ENCODE measurements at places on chromosomes 12 and 14.

DNA sequence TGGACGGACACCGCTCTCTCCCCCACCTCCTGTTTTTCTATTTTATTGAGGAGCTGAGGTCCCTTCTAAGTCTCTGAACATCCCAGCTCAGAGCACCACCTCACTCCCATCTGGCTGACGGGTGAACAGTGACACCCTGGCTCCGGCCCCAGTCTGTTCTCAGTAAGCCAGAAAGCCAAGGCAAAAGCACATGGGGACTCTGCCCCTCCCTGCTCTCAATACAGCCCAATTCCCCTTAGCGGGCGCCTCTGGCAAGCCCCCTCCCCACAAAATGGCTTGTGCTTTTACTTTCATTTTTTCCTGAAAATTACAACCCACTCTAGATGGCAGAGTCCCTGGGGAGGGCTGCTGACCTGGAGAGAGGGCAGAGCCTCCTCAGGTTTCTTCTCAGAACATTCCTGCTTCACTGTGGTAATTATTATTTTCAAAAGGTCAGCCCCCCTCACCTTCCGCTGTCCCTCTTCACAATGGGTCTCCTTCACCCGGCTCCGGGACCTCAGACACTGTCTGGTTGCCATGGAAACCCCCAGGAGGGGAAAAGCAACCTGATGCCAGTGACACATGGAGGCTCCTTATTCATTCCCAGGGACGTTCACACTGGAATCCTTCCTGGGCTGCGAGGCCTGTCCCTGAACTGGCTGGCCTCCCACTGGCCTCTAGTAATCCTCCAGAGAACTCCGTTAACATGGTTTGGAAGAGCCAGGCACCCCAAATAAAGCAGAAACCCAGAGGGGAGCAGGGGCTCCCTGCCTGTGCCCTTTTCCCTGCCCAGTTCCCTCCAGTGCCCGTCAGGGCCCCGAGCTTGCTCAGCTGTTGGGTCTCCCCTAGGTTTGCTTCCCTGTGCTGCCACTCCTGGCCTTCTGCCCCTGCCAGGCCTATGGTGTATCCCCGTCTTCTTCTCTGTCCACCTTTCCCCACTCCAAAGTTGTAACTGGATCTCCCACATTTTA, 15.9 kb downstream of the COL2A1 start:
- DNase-seq, result no peak

GRCh38 chr12:591167-592023, 71.8 kb downstream of the NINJ2 start:
- no peak for DNase-seq

DNA sequence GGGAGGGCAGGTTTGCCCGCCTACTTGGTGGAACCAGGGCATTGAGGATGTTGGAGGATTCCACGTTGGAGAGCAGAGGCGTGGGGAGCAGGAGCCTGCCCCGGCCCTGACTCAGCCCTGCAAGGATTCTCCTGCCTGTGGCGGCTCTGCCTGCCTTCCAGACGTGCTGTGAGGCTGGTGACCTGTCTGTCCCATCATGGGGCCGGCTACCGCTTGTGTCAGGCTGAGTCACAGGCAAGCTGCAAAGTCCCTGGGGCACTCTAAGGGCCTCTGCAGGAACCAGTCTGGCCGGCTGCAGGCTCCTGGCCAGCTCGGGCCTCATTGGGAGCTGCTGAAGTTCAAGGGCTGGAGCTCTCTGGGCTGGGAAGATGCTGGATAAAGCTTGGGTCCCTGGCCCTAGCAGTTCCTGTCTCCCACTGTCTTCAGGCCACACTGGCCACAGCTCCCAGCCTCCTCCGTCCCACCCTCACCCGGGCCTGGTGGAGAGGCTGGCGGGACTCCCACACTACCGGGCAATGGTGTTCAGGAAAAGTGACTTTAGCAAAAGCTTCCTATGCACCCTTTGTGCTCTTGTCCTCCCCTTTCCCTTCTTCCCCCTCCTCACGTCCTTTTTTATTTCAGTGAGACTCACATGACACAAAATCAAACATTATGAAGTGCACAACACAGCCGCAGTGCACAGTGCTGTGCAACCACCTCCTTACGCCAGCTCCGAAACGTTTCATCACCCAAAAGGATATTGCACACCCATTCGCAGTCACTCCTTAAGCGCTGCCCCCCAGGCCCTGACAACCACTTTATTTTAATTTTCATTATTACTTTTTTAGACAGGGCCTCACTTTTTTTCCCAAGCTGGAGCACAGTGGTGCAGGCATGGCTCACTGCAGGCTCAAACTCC, 22.0 kb upstream of the ULK1 start:
- no peak for DNase-seq

GRCh38 chr14:89805501-89805900, 149.0 kb downstream of the EFCAB11 start:
- DNase-seq, result no peak

- DNase-seq, result no peak
Observed at GRCh38 chr14:103121846-103122584, 1.2 kb upstream of the TNFAIP2 start.

GRCh38 chr12:93819050-93819491, 141.9 kb downstream of the CRADD start:
- DNase-seq, result no peak

- DNase-seq, result no peak
Observed at GRCh38 chr14:23110579-23111365, 6.0 kb upstream of the CIROP start.

GRCh38 chr14:56515739-56516138, 63.9 kb upstream of the TMEM260 start:
- no peak for DNase-seq

- no peak for DNase-seq
Observed at GRCh38 chr12:79262938-79263337, 398.4 kb downstream of the SYT1 start.

DNA sequence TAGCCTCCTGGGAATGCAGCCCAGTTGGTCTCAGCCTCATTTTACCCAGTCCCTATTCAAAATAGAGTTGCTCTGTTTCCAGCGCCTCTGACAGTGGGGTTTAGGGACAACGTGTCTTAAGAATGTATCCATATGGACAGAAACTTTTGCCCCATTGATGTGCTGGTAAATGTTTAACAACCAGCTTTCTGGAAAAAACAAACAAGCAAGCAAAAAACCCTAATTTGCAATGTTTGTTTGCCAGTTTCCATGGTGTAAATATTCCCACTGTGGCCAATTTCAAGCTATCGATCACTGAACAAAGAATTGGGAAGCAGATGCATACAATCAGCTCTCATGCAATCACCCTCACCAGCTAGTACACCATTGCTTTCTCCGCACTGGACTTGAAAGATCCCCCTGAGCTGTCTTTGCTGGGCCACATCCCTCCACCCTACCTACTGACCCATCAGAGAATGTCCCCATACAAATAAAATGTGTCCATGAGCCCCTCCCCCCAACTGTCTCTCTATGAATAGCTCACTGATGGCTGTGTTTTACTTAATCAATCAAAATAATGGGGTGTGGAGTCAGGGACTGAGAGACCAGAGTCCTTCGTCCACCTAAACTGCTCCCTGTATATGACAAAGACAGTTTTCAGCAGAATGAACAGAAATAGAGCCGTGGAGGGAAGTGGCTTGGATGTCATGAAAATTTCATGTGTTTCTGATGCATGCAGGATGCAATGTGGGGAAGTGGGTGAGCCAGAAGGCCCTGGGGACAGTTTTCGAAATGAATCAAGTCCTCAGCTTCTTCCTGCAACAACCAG, 40.8 kb downstream of the CCDC60 start:
- DNase-seq, result no peak

GRCh38 chr14:63299351-63300110, 19.2 kb downstream of the GPHB5 start:
- DNase-seq, result no peak

GRCh38 chr14:69850086-69850735, 29.0 kb upstream of the SMOC1 start:
- DNase-seq, result no peak

GRCh38 chr12:79662046-79662811, 28.5 kb downstream of the PAWR start:
- DNase-seq, result no peak

DNA sequence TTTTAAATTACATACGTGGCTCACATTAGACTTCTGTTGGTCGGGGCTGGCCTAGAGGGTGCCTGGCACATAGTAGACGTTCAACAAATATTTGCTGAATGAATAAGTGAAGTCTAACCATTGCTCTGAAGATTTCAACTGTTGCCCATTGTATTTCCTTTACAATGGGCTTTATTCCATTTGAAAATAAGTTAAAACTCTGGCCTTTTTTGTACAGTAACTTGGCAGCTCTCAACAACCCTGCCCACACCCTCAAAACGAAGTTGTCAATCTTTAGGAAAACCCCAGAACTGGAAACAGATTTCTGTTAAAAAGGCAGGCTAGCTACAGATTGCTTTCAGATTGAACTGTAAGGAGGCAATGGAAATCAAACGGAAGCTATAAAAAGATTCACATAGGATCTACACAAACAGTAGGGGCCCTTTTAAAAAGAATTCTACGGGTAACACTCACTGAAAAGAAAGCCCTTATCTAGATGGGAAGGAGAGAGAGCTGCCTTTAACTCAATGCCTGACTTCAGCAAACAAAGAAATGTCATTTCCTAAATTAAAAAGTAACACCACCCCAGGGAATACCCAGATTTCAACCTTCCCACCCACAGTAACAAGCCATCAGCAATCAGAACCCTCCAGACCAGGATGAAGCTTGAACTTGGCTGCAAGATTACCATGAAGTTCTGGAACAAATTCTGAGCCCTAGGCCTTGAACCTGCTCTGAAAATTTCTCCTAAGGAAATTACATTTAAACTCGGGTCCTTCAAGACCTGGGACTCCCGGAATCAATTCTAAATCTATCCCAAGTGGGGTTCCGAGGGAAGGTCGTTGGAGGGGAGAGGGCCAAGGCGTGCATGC, 1.4 kb downstream of the WSB2 start:
- no peak for DNase-seq

DNA sequence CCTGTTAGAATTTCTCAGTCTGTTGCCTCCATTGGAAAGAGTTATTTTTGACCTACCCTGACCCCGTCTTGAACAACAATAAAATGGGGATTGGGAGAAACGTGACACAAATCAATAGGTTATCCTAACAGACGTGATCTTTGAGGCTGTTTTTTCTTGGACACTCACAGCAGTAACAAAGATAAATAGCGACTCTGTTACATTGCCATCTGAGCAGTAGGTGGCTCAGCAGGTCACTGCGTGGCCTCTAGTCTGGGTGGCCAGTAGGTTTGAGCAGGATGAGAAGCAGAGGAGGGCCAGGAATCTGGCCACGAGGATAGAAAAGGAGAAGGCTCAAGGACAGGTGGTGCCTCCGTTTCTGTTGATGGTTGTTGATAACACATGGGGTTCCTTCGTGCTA, 101.4 kb downstream of the GPATCH2L start:
- no peak for DNase-seq

- DNase-seq, result no peak
Observed at GRCh38 chr12:1842183-1842904, 22.0 kb downstream of the LRTM2 start.

- DNase-seq, result no peak
Observed at GRCh38 chr12:110165540-110166159, 41.5 kb downstream of the IFT81 start.

GRCh38 chr14:81033698-81034240, 78.3 kb downstream of the TSHR start:
- no peak for DNase-seq

DNA sequence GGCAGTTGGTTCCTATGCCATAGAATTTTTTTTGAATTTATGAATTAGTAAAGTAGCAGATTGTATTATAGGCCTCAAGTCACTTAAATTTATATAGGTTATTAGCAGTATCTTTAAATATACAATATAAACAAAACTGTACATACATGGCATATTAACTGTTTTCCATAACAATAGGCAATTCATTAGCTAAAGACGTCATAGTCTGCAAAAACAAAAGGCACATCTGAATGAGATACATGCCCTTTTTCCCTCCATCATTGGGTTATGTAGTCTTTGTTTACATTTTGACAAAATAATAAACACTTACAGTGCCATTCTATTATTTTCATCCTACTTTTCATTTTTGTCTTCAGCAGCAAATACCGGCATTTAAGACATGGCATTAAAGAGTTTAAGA, 1.1 kb upstream of the VCPKMT start:
- no peak for DNase-seq

- DNase-seq, result no peak
Observed at GRCh38 chr14:30888480-30889243, 14.3 kb downstream of the COCH start.

DNA sequence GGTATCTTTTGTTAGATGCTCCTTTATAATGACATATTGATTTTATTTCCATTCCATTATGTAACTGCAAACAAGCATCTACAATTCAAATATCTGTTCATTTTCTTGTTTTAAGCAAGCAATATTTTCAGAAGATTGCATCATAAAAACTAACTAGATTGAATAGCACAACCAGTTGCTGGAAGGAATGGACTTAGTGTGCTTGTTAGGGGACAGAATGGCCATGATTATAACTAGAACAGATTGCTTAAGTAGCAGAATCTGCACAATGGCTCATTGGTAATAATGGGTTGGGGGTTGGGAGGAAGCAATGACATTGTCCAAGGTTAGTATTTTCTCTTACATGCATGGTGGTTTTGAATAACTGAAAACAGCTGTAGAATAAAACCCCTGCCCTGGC, 939.5 kb downstream of the SLC16A7 start:
- DNase-seq, result no peak

DNA sequence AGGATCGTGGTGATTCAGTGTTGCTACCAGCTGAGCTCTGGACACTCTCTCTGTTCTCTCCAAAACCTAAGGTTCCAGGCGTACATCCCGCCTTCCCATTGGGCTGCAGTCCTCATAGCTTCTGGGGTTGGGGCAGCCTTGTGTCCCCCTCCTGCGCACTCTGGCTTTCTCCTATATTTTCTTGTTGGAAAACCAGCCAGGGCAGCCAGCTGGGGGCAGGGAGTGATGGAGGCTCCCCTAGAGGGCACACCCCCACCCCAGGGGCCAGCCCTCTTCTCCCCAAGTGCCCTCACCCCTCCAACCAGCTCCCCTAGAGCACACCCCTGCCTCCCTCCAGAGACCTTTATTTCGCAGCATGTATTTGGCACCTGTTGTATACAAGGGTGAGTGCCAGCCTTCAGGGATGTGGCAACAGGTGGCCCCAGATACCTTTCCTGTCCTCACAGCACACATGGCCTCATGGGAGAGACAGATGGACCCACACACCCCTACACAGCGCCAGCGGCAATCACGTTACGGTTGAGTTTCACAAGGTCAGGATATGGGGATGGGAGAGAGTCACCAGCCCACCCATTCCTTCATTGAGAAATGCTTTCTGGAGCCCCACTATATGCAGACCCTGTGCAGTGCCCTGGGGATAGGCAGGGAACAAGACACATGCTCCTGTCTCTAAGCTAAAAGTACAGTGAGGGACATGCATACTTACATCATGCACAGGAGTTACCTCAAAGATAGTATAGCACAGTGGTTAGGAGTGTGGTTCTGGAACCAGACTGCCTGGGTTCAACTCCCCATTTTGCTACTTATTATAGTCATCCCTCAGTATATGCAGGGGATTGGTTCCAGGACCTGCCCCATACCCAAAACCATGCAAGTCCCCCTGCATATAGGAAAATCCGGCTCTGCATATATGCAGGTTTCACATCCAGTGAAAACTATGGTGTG, 141.1 kb downstream of the PHETA1 start:
- DNase-seq, result no peak

DNA sequence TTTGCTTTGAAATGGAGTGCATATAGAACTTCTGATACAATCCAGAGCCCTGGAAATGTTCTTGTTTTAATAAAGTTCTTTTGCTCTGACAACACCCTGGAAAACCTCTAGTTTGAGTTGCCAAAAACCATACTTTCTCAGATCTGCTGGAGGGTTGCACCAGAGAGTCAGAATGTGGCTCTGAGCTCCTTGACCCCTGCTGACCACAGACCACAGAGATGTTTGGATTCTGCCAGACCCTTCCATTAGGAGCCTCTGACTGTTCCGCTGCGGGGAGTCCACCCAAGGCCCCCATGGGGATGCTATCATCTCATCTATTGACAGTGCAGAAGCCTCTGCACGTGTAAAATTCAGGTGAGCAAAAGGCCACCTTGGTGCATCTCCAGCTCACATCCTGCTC, 332.6 kb downstream of the GLT1D1 start:
- no peak for DNase-seq
